Peyer's patch (tissue), 4 donors: ENCODE measurements at places on chromosomes 16 and 17.

GRCh38 chr16:87831421-87832136, 37.7 kb downstream of the SLC7A5 start:
- H3K4me3 ChIP-seq: no peak overlapping the region
- no peaks in the 10 kb centered on the region for H3K27me3 ChIP-seq
- no peak overlapping the region for H3K27ac ChIP-seq
- no peaks in the 10 kb centered on the region for H3K4me1 ChIP-seq
- peaks cover 16% of the 10 kb centered on the region for H3K36me3 ChIP-seq
- no peak for DNase-seq

GRCh38 chr16:83187405-83187804, 560.6 kb downstream of the CDH13 start:
- H3K4me1 ChIP-seq: no peaks in the 10 kb centered on the region
- no peak for DNase-seq
- no peak overlapping the region for H3K27ac ChIP-seq

DNA sequence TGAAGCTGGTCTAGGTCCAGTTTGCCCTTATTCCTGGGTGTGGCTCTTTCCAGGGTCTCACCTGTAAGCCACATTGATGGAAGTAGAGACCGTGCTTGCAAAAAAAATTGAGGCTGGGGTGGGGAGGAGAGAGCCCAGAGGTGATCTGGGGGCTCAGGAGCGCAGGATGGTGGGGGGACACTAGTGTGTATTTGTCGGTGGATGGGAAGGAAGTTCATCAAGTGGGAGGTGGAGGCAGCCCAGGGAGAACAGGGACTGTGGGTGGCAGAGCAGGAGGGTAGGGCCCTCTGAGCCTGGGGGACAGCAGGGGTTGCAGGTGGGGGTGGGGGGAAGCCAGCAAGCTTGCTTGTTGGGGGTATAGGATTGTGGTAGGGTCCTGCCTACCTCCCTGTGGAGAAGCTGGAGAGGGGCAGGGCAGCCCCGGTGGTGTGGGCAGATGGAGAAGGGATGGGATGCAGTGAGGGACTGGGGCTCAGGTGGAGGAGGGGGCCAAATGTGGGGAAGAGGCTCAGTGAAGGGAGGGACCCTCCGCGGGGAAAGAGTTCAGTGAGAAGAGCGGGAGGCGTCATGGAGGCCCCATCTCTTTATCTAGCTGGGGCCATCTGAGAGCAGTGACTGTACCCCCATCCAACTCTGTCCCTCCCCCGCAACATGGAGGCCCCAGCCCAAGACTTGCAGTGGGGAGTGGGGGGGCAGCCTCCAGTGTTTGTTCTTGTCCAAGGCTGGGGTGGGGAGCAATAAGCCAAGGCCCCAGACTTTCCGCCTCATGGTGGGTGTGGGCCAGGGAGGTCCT, 17.2 kb upstream of the TMEM92 start:
- no peak overlapping the region for H3K27ac ChIP-seq
- H3K4me3 ChIP-seq: no peak overlapping the region
- no peaks in the 10 kb centered on the region for H3K36me3 ChIP-seq
- no peak for DNase-seq
- no peaks in the 10 kb centered on the region for H3K4me1 ChIP-seq

DNA sequence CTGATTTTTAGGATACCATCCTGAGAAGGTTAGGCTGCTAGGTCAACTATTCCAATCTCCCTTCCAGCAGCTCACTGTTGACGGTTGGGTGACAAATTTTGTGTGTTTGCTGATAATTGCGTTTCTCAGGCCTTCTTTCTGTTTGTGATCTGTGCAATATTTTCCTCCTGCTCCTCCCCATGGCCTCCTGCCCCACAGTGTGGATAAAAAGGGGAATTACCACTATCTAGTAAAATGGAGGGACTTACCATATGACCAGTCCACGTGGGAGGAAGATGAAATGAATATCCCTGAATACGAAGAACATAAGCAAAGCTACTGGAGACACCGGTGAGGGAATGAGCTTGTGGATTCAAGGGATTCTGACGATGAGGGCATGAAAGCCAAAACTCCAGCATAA, 9.2 kb downstream of the CHD3 start:
- peak; percentile 58 for DNase-seq
- no peak overlapping the region for H3K4me3 ChIP-seq
- peaks cover 97% of the 10 kb centered on the region for H3K36me3 ChIP-seq
- no peaks in the 10 kb centered on the region for H3K27me3 ChIP-seq
- no peak overlapping the region for H3K27ac ChIP-seq

GRCh38 chr17:17636272-17636885, 44.9 kb upstream of the PEMT start:
- no peak overlapping the region for H3K27ac ChIP-seq
- H3K4me3 ChIP-seq: no peak overlapping the region
- no peaks in the 10 kb centered on the region for H3K36me3 ChIP-seq
- no peaks in the 10 kb centered on the region for H3K4me1 ChIP-seq

GRCh38 chr17:76957678-76958464, 89.7 kb downstream of the MGAT5B start:
- H3K27ac ChIP-seq: no peak overlapping the region
- DNase-seq: no peak
- no peaks in the 10 kb centered on the region for H3K36me3 ChIP-seq
- no peak overlapping the region for H3K4me3 ChIP-seq
- no peaks in the 10 kb centered on the region for H3K27me3 ChIP-seq
- no peaks in the 10 kb centered on the region for H3K4me1 ChIP-seq

DNA sequence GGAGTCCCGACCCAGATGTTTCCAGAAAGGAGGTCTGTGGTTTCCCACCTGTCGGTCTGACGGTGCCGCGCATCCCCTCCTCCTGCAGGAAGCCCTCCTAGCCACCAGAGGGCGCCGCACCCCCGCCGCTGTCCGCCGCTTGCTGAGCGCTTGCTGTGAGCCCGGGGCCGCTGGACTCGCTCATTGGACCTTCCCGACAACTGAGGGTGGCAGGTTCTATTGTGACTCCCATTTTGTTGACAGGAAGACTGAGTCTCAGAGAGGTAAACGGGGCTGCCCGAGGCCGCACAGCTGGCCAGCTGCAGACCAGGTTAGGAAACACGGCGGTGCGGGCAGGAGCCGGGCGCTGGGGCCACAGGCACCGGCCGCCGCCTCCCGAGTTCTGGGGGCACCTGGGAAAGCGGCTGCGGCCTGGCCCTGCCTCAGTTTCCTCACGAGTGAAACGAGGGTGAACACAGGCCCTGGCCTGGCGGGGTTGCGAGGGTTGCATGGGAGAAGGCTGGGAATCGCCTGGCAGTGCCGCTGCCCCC, 191.1 kb upstream of the CIBAR2 start:
- DNase-seq: peak; percentile 53
- H3K27me3 ChIP-seq: no peaks in the 10 kb centered on the region
- peak overlapping the region; percentile 19 for H3K4me3 ChIP-seq
- peaks cover 17% of the 10 kb centered on the region for H3K4me1 ChIP-seq
- no peaks in the 10 kb centered on the region for H3K36me3 ChIP-seq

DNA sequence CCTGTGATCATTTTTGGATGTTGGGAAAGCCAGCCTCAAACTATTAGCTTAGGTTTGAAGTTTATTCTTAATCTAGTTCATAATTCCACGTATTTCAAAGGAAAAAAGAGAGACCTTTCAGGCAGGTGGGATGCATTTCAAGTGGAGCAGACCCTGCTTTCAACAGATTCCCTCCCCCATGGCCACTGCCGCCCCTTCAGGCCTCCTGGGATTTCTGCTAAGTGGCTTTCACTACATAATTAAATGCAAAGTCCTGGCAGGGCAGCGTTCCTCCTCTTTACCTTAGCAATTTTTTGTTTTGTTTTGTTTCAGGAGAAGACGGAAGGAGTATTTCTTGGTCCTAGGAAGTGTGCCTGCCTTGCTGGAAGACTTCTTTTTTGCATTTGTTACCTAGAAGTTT, 36.6 kb downstream of the MAF start:
- H3K27me3 ChIP-seq: no peaks in the 10 kb centered on the region
- H3K36me3 ChIP-seq: no peaks in the 10 kb centered on the region
- no peak overlapping the region for H3K27ac ChIP-seq
- no peak overlapping the region for H3K4me3 ChIP-seq

DNA sequence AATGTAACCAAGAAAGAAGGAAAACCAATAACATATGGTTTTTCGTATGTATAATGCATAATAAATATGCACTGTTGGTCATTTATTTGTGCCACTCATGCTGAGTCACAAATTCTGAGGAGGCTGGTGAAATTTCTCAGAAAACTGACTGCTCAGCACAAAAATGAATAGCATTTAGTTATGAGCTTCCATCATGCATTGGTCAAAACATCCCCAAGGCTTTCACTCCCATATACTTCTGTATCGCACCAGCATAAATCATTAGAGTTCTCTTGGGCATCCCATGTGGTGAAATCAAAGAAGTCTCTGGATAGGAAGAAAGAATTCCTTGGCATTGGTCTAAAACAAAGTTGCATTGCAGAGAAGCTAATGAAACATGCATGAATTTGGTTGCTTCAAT, 785.6 kb upstream of the CDH8 start:
- no peak for DNase-seq
- H3K36me3 ChIP-seq: no peaks in the 10 kb centered on the region
- H3K27ac ChIP-seq: no peak overlapping the region
- no peak overlapping the region for H3K4me3 ChIP-seq
- no peaks in the 10 kb centered on the region for H3K4me1 ChIP-seq

- H3K36me3 ChIP-seq: peaks cover 8% of the 10 kb centered on the region
- H3K27ac ChIP-seq: no peak overlapping the region
- no peaks in the 10 kb centered on the region for H3K27me3 ChIP-seq
- no peak overlapping the region for H3K4me3 ChIP-seq
Measured at GRCh38 chr16:82013139-82013538, 1.9 kb upstream of the SDR42E1 start.

DNA sequence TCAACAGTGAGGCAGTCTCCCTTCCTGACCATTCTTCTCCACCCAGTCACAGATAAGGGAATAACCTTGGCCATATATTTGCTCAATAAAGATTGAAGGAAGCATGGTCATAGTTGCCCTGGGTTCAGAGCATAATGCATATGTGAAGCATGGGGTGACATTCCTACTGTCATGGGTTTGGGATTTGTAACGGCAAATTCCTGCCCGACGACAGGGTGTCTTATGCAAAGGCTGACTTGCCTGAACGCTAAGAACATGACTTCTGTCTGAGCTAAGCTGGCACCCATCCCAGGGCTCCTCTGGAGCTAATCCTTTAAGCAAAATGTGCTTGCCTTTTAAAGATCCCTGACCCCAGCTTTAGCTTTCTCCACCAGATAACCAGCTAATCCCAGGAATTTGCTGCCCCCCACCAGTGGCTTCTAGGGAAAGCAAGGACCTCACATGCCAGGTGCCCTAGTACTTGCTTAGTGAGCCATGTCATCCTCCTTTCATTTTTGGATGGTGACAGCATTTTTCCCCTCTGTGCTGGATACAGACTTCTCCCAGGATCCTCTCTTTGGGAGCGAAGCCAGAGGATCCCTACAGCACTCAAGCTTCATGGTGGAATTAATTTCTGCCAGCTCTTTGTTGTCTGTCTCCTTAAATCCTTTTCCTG, 11.7 kb downstream of the SLC7A6OS start:
- no peak overlapping the region for H3K4me3 ChIP-seq
- H3K27ac ChIP-seq: peak overlapping the region; percentile 46
- H3K4me1 ChIP-seq: no peaks in the 10 kb centered on the region
- no peaks in the 10 kb centered on the region for H3K27me3 ChIP-seq
- H3K36me3 ChIP-seq: no peaks in the 10 kb centered on the region

- H3K4me3 ChIP-seq: no peak overlapping the region
- DNase-seq: peak; percentile 70
- no peaks in the 10 kb centered on the region for H3K27me3 ChIP-seq
- H3K27ac ChIP-seq: peak overlapping the region; percentile 40
- no peaks in the 10 kb centered on the region for H3K36me3 ChIP-seq
Measured at GRCh38 chr16:4370570-4371356, 885 bp upstream of the VASN start.

DNA sequence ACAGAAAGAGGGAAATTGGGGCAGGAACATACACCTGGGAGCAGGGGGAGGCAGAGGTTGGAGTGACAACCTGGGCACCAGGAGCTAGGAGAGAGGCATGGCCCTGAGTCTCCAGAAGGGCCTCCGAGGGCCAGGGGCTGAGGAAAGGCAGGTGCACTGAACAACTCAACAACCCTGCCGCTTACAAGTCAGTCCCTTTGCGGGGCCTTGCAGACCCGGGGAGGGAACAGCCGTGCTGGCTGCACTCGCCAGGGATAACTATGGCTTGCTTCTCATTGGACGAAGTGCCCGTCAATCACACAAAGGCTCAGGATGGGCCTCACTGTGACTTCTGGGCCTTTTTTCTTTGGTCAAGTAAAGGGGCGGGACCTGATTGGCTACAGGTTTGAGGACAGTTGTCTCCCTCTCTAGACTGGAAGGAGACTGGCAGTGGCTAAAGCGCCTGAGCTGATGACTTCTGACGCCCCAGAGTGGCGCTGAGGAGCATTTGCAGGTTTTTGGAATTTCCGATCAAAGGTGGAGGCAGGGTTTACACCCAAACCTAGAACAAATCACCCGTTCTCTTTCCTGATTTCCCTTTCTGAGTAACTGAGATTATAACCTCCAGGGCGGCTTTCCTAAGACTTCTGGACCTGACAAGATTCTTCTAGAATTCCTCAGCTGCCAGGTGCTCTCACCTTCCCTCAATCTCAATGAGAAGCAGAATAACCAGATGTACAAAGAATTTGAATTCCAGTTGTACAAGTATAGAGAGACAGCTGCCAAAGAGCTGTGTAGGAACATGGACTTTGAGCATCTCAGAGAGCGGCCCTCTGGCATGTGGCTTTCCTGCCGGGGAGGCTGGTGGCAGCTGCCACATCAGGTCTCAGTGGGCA, 27.6 kb upstream of the ST6GALNAC2 start:
- no peaks in the 10 kb centered on the region for H3K27me3 ChIP-seq
- no peak overlapping the region for H3K27ac ChIP-seq
- H3K4me3 ChIP-seq: no peak overlapping the region
- no peaks in the 10 kb centered on the region for H3K36me3 ChIP-seq
- no peak for DNase-seq
- H3K4me1 ChIP-seq: no peaks in the 10 kb centered on the region

GRCh38 chr16:65697065-65697464, 575.2 kb upstream of the CDH11 start:
- no peaks in the 10 kb centered on the region for H3K36me3 ChIP-seq
- H3K27me3 ChIP-seq: no peaks in the 10 kb centered on the region
- no peak overlapping the region for H3K27ac ChIP-seq
- DNase-seq: no peak

DNA sequence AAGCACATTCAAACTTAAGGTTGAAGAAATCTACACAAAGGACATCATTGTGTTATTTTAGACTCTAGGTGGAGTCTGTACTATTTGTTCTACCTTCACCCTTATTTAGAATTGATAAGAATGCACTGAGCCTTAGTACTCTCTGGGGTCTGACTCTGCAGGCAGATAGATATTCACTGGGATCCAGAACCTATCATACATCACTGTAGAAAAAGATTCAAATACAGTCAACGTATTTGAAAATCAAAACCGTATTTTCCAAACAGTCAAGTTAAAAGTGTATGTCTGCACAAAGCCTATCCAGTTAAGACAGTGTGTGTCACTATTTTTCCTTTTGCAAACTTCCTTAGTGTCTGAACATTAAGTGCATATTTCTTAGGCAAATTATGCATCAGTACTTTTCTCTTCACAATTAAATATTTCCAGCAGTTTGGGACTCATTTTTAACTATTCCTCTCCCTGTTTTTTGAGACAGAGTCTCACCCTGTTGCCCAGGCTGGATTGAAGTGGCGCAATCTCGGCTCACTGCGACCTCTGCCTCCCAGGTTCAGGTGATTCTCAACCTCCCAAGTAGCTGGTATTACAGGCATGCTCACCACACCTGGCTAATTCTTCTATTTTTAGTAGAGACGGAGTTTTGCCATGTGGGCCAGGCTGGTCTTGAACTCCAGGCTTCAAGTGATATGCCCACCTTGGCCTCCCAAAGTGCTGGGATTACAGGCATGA, 22.3 kb downstream of the MOSMO start:
- DNase-seq: no peak
- no peaks in the 10 kb centered on the region for H3K27me3 ChIP-seq
- H3K4me3 ChIP-seq: no peak overlapping the region
- H3K36me3 ChIP-seq: no peaks in the 10 kb centered on the region
